ENCODE measurements at places on chromosomes 3 and 15. TPM values are rescaled to one million over a fixed set of nuclear protein-coding genes. Genes with fewer than 3 reads are reported as not detected.

IL16 gene
- 5.0 TPM for total RNA-seq

HERC2 gene
- total RNA-seq: 37.0 TPM

DNAH1 gene
- total RNA-seq: 1.8 TPM

RLBP1 gene
- not detected for total RNA-seq

CHST13 gene
- total RNA-seq: under 0.01 TPM

ZNF385D gene
- total RNA-seq: 0.83 TPM

NCEH1 gene
- 3.1 TPM for total RNA-seq

ITGB5 gene
- 135 TPM for total RNA-seq

ALPK3 gene
- total RNA-seq: 0.50 TPM

MED12L gene
- 4.9 TPM for total RNA-seq

DNA sequence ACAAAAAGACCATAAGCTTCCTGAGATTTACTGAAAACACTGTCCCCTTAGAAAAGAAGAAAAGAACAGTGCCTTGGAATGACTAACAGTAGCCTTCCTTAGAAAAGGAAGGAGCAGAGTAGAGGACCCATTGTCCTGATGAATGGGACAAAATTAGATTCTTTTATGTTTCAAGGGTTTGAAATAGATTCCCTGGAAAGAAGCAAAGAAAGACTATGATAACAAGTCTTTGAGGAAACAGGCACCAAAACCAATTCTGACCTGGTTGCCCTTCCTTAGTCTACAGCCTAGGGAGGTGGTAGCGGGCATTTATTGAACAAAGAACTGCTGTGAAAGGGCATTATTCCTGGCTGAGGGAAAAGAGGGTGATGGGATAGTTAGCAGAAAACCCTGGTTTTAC, 1024.8 kb downstream of the TBL1XR1 start:
- no peak for DNase-seq

GRCh38 chr15:88484682-88485331, 17.3 kb downstream of the MRPS11 start:
- DNase-seq: peak; percentile 15

DNA sequence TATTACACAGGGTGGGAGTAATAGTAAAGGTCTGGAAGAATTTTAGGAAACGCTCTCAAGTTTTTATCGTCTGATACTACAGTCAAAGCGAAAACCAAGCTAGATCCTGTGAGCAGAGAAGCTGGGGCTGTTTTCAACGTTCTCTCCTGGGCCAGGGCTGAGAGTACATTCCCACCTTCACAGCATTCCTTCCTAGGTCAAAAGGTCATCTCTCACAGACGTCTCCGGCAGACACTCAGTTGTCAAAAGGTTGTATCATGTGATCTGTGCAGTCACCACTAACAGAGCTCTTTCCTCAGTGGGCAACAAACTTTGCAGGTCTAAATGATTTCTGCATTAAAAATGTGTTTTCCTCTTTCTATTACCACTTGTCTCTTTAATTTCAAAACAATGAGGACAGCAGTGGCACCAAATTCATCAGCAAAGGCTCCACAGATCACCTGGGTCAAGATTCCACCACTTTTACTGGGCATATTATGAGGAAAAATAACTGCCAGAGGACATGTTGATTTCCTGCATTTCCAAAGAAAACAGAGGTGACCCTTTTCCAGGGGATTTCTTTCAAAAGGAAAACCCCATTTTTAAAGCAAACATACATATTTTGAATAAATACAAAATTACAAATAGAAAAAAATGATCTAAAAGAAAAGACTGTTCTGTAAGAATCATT, 41.9 kb downstream of the MEIS2 start:
- peak; percentile 51 for DNase-seq

DNA sequence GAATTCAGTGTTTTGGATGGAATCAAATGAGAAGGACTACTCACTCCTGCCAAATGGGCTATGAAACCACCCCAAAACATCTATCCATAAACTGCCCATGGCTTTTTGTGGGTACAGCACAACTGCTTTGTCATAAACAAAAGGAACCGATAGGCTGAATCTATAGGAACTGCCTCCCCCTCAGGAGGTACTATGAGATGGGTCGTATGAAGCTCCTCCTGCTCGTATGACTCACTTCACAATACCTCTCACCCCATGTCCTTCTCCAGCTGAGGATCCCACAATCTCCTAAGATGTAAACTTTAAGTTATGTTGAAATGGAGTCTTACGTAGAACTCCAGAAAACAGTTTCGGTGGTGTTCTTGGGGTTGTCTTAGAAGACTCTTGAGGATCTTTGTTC, 129.9 kb upstream of the SAMMSON start:
- peak; percentile 91 for DNase-seq

GRCh38 chr3:152021951-152022461, 148.6 kb downstream of the SUCNR1 start:
- peak; percentile 14 for DNase-seq

- peak; percentile 19 for DNase-seq
These were observed 137.3 kb downstream of the MECOM start for GRCh38 chr3:169526246-169526645.

DNA sequence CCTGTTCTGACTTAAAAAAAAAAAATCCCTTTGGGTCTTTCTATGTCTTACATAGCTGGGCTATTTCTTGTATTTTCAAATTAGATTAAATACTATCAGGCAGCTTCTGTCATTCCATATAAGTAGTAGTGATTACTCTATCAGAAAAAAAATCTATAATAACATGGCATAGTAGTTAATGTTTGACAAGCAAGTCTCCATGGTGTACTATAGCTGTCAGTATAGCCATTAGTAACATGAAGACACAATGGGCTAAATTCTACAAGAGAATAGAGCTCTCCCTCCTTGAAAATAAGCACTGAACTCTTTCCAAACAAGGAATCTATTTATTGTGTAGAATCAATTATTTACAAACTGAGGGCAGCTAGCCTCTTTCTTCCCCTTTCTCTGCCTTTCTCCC, 19.4 kb upstream of the VEPH1 start:
- no peak for DNase-seq

- DNase-seq: peak; percentile 77
These were observed 196.3 kb downstream of the EPHA3 start for GRCh38 chr3:89303701-89304100.

- DNase-seq: no peak
These were observed 290.5 kb downstream of the RPLP1 start for GRCh38 chr15:69743091-69743490.

- no peak for DNase-seq
These were observed 119.9 kb downstream of the AGBL1 start for GRCh38 chr15:86199467-86200145.

DNA sequence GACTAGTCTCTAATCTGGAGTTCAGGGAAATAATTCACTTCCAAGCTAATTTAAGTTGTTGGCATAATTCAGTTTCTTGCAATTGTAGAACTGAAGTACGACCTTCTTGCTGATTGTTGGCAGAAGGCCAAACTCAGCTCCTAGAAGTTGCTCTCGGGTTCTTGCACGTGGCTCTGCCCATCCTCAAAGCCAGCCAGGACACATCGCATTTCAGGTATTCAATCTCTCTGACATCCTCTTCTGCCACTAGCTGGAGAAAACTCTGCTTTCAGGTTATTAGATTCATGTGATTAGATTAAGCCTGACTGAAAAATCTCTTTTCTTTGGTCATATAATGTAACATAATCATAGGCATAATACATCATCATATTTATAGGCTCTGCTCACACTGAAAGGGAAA, 362.0 kb downstream of the ZPLD1 start:
- peak; percentile 4 for DNase-seq

DNA sequence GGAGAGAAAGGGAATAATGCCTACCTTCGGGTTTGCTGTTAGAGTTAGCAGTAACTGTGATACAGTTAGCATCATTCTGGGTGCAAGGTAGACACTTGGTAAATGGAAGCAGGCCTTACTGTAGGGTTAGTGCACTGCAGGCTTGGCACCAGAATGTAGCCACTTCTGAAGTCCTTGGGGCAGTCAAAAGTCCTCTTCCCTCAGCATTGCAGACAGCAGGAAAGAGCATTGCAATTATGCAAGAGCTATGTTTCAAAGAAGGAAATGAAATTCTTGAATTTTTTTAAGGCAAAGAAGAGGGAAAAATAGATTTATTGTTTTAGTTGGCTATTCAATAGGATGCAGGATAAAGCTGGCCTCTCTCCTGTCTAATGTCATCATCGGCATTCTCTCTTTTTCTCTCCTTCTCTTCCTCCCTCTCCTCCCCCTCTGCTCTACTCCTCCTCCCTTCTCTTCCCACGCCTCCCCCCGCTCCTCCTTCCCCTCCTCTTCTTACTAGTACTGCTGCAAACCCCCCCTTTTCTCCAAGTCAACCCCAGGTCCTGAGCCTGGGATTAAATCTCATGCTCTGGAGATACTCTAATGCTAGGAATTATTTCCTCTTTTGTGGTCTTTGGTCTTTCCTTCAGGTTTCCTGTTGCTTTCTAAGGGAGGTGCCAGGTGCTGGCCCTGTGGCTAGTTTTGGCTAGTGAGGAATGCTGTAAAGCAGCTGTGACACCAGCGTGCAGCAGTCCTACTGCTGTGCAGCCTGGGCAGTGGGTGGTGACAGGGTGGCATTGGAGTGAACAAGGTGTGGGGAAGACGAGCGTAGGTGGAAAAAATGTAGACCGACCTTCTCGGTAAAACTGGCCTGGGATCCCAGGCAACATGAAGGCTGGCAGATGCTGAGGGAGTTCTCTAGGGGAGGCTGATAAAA, 21.7 kb downstream of the EEFSEC start:
- DNase-seq: no peak

DNA sequence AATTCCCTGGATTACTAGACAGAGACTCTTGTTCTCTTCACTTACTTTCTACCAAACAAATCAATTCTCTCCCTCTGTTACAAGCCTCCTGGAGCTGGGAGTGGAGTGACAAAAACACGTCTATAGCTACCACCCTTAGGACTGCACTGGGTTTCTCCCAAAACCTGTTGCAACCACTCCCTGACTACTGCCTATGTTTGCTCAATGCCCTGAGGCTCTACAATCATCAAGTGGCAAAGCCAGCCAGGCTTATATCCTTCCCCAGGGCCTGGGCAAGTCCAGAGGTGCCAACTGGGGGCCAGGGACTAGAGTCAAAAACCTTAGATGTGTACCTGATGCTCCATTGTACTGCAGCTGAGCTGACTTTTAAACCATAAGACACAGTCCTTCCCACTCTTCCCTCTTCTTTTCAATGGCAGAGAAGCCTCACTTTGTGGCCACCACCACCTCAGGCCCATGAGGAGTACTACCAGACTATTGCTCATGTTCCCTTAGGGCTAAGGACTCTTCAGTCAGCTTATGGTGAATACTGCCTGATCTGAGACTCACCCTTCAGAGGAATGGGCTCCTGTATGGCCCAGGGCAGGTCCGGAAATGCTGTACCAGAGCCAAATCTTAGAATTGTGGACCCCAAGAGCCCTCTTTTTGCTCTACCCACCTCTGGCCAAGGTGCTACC, 125.4 kb upstream of the PLCL2 start:
- no peak for DNase-seq
